ENCODE measurements at places on chromosomes 1 and 21.

- no peak for DNase-seq
Observed at GRCh38 chr1:85581802-85582686, 1.5 kb downstream of the CCN1 start.

- DNase-seq, result no peak
Observed at GRCh38 chr1:15837931-15838330, 9.6 kb upstream of the SPEN start.

- DNase-seq, result no peak
Observed at GRCh38 chr1:71267220-71267619, 186.4 kb upstream of the ZRANB2 start.

DNA sequence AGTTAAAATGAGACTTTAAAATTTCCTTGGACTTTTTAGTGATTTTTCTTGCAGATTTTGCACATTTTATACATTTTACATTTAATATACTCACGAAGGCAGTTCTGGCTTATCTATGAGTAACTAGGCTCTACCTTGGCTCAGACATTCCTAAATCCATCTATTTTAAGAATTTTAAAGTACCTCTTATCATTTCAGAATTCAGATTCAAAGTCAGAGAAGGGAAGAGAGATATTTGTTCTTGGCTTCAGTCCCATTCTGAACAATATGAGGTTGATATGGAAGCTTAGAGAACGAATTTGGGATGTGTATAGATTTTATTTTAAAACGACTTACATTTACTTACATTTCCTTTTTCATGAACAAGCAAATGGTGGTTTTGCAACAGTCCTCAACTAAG is 230.2 kb downstream of the LMO4 start:
- DNase-seq, result no peak

DNA sequence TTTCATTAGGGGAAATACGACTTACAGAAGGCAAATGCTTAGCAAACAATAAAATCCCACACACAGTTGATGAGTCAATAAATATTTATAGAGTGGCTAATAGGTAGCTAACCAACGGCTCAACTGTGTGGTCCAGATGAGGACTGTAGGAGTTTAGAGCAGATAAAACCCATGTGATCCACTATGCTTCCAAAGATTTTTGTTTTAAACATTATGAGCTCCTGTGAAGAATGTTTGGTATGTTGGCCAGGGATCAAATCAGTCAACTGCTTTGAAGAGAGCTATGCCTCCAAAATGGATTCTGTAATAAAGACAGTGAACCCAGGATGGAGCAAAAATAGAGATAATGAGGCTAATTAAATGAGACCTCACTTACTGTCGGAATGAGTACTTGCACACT is 72.3 kb upstream of the COL11A1 start:
- DNase-seq, result no peak

- DNase-seq, result no peak
Observed at GRCh38 chr1:210022044-210022443, 84.0 kb downstream of the SYT14 start.

GRCh38 chr21:38958940-38959691 is 153.4 kb downstream of the ETS2 start:
- DNase-seq, result no peak

GRCh38 chr1:223125766-223126165 is 17.3 kb downstream of the TLR5 start:
- DNase-seq, result no peak

- DNase-seq, result no peak
Observed at GRCh38 chr1:18644973-18645746, 14.5 kb downstream of the PAX7 start.

GRCh38 chr1:117673405-117673804 is 67.6 kb downstream of the TENT5C start:
- DNase-seq, result no peak
